ENCODE measurements at places on chromosomes 11 and 22.

- peak; percentile 74 for DNase-seq
Observed at GRCh38 chr11:78742430-78742829, 167.8 kb upstream of the NARS2 start.

DNA sequence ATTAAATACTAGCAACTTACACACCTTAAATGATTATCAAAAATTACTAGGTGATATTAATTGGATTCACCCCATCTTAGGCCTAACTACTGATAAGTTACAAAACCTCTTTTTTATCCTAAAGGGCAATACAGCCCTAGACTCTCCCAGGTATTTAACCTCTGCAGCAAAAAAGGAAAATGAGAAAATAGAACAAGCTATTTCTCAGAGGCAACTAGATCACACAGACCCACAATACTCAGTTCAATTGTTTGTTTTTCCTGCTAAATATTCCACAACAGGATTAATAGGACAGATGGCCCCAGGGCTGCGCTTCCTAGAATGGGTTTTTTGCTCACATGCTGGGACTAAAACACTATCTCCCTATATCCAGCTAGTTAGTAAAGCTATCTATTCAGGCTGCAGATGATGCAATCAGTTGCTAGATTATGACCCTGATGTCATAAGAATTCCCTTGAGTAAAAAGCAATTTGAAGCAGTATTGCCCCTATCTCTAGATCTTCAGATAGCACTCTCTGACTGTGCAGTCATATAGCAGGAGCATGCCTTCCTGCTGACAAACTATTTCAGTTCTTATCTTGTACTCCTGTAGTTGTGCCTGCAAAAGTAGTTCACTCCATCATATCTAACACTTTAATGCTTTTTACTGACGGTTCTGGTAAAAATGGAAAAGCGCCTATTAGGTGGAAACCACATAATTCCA lies 1595.5 kb upstream of the TENM4 start:
- no peak for DNase-seq

- no peak for DNase-seq
Observed at GRCh38 chr22:16827506-16827905, 2.3 kb upstream of the XKR3 start.

- no peak for DNase-seq
Observed at GRCh38 chr11:67667490-67668191, 6.8 kb downstream of the ALDH3B2 start.

GRCh38 chr22:44080936-44081861 lies 57.1 kb downstream of the PARVB start:
- DNase-seq: peak; percentile 69

DNA sequence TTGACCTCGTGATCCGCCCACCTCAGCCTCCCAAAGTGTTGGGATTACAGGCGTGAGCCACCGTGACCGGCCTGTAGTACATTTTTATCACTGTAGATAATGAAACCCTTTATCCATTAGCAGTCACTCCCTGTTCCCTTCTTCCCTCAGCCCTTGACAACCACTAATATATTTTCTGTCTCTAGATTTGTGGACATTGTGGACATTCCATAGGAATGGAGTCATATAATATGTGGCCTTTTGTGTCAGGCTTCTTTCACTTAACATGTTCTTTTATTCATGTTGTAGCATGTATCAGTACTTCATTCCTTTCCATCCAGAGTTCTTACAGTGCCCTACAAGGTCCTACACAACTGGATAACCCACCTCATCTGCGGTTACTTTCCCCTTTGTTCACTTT lies 30.5 kb downstream of the RRM1 start:
- no peak for DNase-seq

All from psoas muscle (tissue), 8 donors.